PC-3 (cell line): ENCODE measurements at places on chromosomes 7 and 10. TPM values are rescaled to one million over a fixed set of nuclear protein-coding genes. Genes with fewer than 3 reads are reported as not detected.

MYO3A gene
- not detected in 2 replicates for total RNA-seq

RNF32 gene
- 1.7 and 2.2 TPM in 2 replicates for total RNA-seq

FZD8 gene
- total RNA-seq: 275 and 375 TPM in 2 replicates

KCNK18 gene
- total RNA-seq: not detected in 2 replicates

LIPM gene
- total RNA-seq: not detected in 2 replicates

TACR2 gene
- 0.40 TPM in 1 of 2 replicates, not detected in the other for total RNA-seq

POLR1F gene
- total RNA-seq: 19.8 and 22.3 TPM in 2 replicates
